ENCODE measurements at places on chromosomes 11 and 22.

DNA sequence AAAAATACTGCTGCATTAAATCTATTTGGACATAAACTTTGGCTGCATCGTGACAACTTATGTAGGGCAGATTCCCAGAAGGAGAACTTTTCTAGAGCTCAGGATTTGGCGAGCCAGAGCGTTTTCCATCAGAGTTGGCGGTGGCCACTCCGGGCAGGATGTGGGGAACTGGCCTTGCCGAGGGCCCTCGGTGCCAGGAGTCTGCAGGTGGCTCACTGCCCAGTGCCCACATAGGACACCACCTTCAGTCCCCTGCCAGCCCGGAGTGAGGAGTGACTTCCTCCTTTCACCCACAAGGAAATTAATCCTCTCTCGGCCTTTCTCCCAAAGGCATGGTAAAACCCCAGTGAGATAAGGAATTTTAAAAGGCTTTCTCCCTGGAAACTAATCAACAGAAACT lies 1.6 kb upstream of the LGALS2 start:
- DNase-seq = no peak

GRCh38 chr11:113896156-113896879 lies 8.3 kb upstream of the HTR3B start:
- DNase-seq = no peak

DNA sequence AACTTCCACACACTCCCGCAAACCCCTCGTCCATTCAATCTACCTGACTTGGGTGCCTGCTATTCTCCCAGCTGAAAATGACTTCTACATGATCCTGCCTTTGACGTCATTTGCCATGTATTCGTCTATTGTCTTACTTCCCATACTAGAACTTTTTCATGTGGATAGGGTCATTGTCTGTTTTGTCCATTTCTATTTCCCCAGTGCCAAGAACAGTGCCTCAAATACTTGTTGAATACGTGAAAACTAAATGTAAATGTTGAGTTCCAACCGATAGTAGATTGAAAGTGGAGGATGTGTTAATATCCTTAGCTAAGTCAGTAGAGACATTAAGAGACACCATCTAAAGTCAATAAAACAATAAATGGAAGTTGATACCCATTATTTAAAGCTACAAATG lies 935 bp downstream of the TRIM68 start:
- DNase-seq = no peak

GRCh38 chr11:122832721-122833470 lies 5.4 kb upstream of the CRTAM start:
- peak; percentile 53 for DNase-seq

DNA sequence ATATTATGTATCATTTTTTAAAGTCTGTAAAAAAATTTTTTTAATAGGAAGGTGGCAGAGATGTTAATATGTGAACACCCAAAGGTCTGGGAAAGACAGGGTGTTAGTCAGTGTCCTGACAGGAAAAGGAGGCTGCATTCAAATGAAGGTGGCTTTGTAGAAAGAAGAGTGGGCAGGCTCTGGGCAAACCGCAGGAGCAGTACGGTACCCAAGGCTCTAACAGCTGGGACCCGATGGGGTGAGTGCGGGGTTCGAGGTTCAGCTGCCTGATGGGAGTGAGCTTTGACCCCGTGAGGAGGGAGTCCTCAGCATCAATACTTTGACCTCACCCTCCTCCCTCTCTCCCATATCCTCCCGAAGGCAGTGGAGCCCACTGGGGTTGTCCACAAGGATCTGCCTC lies 142.5 kb downstream of the C11orf91 start:
- DNase-seq = no peak

- no peak for DNase-seq
Observed at GRCh38 chr22:38211556-38211955, 9.8 kb downstream of the MAFF start.

GRCh38 chr11:111059726-111060125 lies 185.8 kb upstream of the POU2AF2 start:
- DNase-seq = no peak

- no peak for DNase-seq
Observed at GRCh38 chr11:124746621-124747243, 5.3 kb downstream of the VSIG2 start.

- DNase-seq = no peak
Observed at GRCh38 chr11:124776865-124777645, 15.0 kb upstream of the ESAM start.

DNA sequence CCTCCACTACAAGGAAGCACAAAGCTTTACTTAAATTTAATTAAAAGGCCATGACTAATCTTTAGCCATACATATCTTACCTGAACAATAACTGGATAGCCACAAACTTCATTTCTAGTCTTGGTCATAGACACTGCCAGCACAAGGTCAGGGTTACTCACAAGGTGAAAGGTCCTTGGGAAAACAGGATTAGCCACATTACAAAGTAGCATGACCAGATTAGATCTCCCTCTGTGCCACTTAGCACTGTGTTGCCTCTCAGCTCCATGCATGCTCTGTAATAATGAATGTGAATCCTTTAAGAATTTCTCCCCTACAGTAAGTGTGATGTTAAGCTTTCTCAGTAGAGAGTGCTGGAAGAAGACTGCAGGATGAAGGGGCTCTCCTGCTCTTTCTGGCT lies 325.1 kb upstream of the MPPED2 start:
- no peak for DNase-seq

GRCh38 chr11:3153291-3153861 lies 11.7 kb downstream of the OSBPL5 start:
- DNase-seq = no peak

DNA sequence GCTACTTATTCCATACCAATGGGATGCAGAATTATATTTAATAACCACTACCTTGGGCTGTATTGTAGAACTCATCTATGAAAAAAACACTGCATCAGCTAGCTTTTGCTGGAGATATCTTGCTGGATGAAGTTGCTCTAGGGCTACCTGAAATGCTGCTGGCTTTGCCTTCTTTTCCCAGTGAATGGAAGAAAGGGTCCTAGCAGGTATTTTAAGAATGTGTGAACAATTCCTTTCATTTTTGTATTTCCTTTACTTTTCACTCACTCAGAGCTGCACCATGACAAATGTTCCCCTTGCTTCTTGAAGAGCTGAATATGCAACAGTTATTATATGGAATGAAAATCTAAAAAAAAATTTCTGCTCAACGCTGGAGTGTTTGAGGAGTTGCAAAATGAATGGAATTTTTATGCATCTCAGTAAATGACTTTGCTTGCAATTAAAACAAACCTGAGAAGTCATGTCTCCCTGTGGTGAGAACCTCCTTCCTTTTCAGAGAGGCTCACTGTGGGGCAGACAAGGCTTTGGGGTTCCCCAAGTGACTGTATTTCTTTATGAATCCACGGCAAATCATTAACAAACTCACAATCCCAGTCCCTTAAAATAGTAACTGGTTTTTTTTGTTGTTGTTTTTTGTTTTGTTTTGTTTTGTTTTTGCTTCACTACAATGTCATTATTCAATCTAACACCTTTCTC lies 566.8 kb upstream of the KIRREL3 start:
- DNase-seq = no peak

GRCh38 chr11:95222817-95223216 lies 8.2 kb downstream of the SESN3 start:
- DNase-seq = no peak

- no peak for DNase-seq
Observed at GRCh38 chr11:8545698-8546366, 48.2 kb downstream of the STK33 start.

DNA sequence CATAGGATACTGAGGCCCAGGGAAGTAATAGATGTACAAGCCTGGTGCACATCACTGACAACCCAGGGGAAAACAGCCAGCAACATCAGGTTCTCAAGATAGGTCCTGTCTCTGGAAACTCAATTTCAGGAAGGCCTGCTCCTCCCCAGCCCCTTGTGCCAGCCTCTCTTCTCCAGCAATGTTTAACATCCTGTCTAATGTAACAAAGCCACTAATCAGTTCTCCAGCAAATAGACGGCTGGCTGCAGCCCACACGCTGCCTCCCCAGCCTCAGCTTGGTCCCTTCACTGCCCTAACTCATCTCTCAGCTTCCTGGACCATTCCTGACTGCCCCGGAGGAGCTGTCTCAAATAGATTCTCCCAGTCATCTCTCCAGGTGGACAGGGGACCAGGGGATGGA lies 37.8 kb downstream of the RPL27A start:
- DNase-seq = no peak

- DNase-seq = no peak
Observed at GRCh38 chr22:39907605-39908097, 6.8 kb downstream of the GRAP2 start.

DNA sequence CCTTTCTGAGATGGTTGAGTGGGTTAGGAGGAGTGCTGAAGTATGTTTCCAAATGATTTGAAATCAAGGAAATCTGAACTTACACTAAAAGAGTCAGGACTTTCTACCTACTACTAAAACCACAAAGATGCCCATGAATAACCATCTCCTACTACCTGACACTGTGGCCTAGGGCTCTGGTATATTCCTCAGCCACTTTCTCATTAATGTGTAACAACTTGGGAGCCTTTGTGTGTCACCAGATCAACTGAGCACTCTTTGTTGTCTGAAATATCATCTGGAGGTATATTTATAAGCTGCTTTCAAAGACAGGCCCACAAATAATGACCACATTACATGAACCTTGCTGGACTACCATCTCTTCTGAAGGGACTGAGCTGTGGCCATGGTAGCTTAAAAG lies 43.9 kb downstream of the RELT start:
- no peak for DNase-seq

- DNase-seq = no peak
Observed at GRCh38 chr22:41501209-41501608, 32.3 kb downstream of the ACO2 start.

DNA sequence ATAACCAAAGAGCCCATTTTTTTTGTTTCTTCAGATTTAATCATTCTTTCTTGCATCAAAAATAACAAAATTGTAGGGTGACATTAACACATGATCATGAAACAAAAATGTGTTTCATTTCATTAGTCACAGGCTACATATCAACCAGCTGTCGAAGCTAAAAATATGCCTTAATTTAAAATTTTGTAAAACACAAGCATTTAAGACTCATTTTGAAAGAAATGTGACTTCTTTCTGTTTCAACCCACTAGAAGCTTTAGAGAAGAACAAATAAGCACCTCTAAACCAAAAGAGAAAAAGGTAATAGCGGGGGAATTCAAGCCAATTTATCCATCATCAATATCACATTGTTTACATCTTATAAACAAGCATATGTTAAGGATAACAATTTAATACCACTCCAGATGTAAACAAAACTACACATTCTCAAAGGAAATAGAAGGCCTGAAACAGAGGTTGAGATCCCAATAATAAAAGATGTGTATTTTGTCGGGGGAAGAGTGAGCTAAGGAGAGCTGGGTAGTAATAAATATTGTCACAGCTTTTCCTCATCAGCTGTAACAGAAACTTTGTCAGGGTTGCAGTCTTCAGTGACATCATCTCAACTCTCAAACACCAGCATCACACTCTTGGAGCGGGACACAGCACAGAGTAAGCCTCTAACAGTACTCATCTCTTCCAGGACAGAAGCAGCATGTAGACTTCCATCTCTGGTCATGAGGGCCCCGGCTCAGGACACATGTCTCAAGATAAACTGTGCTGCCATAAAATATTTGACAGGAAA lies 42.0 kb downstream of the ALG9 start:
- DNase-seq = no peak

DNA sequence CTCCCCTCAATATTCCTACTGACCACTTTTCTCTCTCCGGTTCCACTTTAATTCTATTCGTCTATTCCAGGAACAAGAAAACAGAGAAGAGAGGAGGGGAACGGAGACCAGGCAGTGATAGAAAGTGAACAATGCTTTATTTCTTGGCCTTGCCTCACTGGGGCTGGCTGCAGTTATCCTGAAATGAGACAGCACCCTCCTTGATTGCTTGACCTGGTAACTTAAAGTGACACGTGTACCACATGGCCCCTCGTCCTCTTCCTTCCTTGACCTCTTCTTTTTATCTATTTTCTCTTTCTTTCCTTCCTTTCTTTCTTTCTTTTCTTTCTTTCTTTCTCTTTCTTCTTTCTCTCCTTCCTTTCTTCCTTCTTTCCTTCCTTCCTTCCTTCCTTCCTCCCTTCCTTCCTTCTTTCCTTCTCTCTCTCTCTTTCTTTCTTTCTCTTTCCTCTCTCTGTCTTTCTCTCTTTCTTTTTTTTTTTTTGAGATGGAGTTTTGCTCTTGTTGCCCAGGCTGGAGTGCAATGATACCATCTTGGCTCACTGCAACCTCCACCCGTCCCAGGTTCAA lies 52.8 kb upstream of the CLMP start:
- no peak for DNase-seq

DNA sequence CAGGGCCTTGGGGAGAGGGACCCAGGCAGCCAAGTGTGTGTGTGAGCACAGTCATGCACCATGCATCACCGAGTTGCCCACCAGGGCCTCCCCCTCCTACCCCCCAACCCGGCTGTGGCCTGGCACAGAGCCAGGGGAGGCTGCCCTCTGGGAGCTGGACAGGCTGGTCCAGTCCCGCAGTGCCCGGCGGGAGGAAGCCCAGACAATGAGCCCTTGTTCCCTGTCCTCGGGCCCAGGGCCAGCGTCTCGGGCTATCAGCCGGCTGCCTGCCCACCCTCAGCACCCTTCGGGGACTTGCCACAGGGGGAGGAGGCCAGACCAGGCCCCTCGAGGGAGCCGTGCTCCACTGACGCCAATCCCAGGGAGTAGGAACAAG lies 4.5 kb downstream of the LRRC75B start:
- no peak for DNase-seq

DNA sequence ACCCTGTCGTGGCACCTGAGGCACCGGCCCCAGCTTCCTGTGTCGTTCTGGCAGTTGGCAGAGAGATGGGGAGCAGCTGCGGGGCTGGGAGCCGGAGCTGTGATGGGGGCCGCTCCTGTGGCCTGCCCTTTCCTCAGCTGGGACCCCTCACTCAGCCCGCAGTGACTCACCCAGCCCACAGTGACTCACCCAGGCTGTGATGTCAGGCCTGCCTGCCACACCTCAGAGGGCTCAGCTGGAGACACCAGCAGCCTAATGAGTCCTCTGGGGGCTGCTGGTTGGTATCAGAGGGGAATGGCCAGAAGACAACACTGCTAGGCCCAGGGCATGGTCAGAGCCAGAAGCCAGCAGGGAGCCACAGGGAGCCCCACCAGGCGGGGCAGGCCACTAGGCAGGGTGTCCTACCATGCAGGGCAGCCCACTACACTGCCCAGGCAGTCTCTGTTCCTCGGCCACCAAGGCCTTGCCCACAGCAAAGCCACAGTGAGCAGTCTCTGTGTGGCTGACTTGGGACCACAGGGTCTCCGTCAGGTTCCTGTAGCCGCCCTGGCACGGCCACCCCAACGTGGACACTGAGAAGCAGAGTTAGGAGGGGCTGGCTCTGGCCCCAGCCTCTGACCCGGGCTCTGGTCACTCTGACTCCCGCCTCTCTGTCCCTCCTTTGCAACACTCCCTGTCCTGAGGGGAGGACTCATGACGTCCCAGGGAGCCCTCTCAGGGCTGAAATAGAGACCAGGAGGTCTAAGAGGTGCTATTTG lies 4.2 kb upstream of the FXYD2 start:
- no peak for DNase-seq

DNA sequence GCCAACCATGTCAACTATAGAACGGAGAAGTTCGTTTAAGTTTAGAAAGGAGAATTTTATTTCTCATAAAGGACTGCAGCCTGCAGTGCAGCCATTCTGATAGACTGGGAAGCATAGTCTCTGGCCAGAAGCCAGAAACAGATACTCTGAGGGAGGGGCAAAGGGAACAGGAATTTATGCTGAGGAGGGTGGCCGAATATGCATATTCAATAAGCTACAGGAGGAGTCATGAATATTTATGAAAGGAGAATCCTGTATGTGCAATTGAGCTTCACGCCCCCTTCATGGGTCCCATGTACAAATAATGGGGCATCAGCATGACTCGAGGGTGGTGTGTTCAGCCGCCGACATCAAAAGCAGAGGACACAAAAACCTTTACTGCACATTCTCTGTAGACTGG lies 199.9 kb downstream of the CWF19L2 start:
- DNase-seq = no peak

All from hematopoietic multipotent progenitor cell (in vitro differentiated cells).